ENCODE measurements at places on chromosomes 4 and X. TPM values are rescaled to one million over a fixed set of nuclear protein-coding genes. Genes with fewer than 3 reads are reported as not detected.

HEPH gene
- 53.0 TPM for polyA plus RNA-seq

LEF1 gene
- polyA plus RNA-seq: 5.2 TPM

- no peak for DNase-seq
Observed at GRCh38 chrX:29587107-29587506, 628.3 kb upstream of the MAGEB2 start.

DNA sequence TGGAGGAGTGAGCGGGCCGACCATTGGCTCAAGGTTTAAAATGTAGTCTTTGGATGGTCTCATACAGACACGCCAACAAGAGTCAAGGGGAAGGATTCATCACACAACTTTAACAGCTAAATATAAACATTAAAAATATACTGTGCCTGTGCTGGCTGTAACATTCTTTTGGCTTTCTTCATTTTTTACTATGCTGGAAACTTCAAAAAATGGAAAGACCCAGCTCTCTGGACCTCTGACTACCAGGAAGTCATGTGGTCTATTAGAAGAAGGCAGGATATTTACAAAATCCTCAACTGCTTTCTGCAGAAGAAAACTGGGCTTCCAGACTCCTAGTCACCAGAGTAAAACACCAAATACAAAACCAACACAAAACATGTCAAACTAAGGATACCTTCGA is 49.8 kb upstream of the KLF3 start:
- no peak for DNase-seq

TMEM156 gene
- polyA plus RNA-seq: 1.2 TPM

DNA sequence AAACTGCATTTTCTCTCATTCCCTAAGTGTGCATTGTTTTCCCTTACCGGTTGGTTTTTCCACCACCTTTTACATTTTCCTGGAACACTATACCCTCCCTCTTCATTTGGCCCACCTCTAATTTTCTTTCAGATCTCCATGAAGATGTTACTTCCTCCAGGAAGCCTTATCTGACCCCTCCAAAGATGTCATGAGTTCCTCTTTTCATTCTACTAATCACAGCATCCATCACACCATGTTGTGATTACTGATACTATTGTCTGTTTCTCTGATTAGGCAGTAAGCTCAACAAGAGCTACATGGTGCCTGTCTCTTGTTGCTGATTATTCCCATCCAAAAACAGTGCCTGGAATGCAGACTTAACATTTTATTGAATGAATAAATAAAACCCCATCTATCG is 2.9 kb upstream of the AFP start:
- DNase-seq: no peak

GRCh38 chr4:78864405-78865024 is 74.7 kb downstream of the PAQR3 start:
- DNase-seq: peak; percentile 80

DNA sequence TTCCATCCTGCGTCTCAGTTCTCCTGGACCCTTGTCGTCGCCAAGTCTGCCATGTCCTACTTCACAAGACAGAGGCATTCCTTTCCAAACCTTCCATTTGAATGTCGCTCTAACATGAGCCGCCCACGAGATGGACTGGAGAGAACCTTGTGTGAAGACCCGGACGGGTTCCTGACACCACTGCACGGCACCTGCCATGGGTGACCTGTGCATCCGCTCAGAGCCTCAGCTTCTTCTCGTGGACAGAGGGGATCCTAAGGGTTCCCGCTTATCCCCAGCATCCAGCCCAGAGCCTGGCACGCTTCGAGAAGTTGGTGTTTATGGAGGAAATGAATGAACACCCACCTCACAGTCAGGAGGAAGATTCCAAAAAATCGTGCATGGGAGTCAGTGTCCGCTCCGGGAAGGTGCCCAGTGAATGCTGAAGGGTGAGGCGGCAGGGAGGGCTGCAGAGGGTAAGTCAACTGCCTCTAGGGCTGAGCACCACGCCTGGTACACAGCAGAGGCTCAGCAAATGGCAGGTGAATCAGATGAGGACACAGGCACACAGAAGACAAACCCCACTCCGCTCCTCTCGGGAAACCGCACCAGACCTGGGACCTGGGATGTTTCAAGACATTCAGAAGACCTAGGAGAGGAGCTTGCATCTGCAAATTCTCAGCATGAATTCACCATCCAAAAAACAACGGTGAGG is 52.6 kb downstream of the WFS1 start:
- DNase-seq: no peak

GRCh38 chr4:48493452-48494100 is 3.5 kb downstream of the ZAR1 start:
- no peak for DNase-seq

DNA sequence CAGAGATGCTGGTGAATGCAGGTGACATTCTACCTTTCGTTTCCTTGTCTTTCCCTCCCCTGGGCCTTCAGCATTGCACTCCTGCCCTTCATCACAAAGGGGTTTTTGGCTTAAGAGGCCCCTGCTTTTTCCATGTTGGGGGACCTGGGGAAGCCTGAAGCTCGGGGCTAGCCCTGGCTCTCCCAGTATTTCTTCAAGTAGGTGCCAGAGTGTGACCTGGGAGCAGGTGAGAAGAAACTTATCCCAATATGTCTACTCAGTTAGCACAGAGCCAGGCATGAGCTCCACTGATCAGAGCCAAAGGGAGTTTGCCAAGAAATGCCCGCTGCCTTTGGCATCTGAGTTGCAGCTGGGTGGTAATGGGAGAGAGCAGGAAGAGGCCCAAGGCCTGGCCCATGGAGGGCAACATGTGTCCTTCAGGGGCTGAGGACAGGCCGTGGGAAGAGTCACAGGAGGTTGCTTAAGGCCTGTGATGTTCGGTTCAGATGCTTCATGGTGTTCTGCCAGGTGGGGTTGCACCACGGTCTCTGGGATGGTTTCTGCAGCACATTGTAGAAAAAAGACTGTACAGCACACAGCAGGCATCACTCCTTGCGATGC is 7.6 kb downstream of the PRRG3 start:
- DNase-seq: no peak

BEX3 gene
- polyA plus RNA-seq: 8.1 TPM

PHOX2B gene
- 1.4 TPM for polyA plus RNA-seq

- DNase-seq: no peak
Observed at GRCh38 chr4:138659812-138660316, 355.7 kb upstream of the NOCT start.

GRCh38 chrX:113274345-113274744 is 433.7 kb upstream of the AMOT start:
- DNase-seq: no peak

DNA sequence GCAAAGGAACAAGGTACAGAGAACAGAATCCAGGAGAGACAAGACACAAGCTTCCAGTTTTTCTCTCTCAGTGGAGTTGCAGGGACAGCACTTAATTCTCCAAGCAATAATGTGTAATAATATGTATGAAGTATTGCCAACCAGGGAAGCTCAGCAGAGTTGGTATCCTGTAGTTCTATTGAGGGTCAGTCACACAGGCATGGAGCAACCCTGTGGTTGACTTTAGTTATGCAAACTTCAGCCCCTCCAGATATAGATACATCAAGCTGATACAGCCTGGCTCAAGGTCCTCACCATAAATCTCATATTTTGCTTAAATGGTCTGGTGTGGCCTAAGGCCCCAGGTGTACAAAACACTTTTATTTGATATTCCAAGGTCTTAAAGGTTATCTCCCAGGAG is 248.6 kb upstream of the EPHA5 start:
- no peak for DNase-seq

- no peak for DNase-seq
Observed at GRCh38 chr4:15744016-15744545, 34.0 kb upstream of the CD38 start.

CABS1 gene
- not detected for polyA plus RNA-seq

- no peak for DNase-seq
Observed at GRCh38 chr4:178970433-178971140, 1528.3 kb upstream of the AGA start.

FGFBP2 gene
- not detected for polyA plus RNA-seq

DNA sequence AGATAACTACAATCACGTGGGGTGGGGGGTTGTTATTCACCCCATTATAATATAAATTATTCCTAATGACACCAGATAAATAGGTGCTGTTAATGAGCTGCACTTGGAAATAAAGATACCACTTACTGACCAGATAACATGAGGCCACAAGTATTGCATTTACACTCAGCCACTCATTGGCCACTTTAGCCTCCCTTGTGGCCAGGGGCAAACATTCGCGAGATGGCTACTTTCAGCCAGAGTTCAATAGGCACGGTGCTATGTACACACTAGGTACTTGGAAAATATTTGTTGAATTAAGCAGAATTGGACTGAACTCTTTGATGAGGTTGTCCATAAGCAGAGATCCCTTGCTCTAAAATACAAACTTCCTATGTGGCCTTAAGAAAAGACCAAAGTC is 713.7 kb upstream of the TENM3 start:
- DNase-seq: peak; percentile 14

DNA sequence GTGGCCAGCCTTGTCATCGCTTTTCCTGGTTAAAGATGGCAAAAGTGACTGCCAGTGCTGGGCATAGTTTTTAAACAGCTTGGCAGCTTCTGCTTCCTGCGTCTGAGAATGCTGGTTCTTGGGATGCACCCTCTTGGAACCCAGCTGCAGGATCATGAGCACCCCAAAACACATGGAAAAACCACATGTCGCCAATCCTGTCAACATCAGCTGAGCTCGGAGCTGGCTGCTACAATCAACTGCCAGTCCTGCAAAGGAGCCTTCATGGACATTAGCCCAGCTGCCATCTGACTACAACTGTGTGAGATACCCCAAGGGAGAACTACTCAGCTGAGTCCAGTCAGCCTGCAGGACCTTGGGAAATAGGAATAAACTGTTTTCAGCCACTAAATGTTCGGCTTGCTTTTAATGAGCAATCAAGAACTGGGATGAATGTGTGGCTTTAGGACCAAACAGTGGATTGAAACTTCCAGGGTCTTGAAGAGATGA is 31.0 kb downstream of the OSTC start:
- DNase-seq: no peak

MTMR8 gene
- polyA plus RNA-seq: 2.5 TPM

GABRQ gene
- polyA plus RNA-seq: not detected

DNA sequence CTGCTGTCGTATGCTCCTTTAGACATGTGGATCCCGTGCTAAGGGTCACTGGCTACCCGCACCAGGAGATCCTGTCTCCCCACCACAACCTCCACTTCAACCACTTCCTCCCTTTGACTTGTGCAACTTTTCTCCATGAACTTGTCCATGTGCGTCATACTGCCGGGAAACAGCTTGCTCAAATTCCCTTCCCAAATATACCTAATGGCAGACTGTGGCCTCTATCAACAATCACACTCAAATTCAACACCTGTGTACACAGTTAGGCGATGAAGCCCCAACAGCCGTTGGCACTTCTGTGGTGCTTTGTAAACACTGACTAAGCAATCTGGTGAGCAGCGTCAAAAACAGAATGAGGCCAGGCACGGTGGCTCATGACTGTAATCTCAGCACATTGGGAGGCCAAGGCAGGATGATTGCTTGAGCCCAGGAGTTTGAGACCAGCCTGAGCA is 49.5 kb downstream of the CD99L2 start:
- no peak for DNase-seq

ARHGAP36 gene
- polyA plus RNA-seq: not detected

Data from small intestine (tissue), 16 donors.